ENCODE measurements at places on chromosomes 3 and 15. TPM values are rescaled to one million over a fixed set of nuclear protein-coding genes. Genes with fewer than 3 reads are reported as not detected.

GRCh38 chr3:43923104-43923882 lies 232.6 kb downstream of the ABHD5 start:
- H3K36me3 ChIP-seq: no peaks in the 10 kb centered on the region
- H3K27ac ChIP-seq: no peak overlapping the region
- no peak overlapping the region for H3K4me3 ChIP-seq

GRCh38 chr3:135731546-135731945 lies 234.0 kb upstream of the PPP2R3A start:
- no peak for DNase-seq
- H3K27me3 ChIP-seq: no peaks in the 10 kb centered on the region
- no peak overlapping the region for H3K4me3 ChIP-seq
- H3K4me1 ChIP-seq: no peaks in the 10 kb centered on the region
- H3K36me3 ChIP-seq: no peaks in the 10 kb centered on the region

DNA sequence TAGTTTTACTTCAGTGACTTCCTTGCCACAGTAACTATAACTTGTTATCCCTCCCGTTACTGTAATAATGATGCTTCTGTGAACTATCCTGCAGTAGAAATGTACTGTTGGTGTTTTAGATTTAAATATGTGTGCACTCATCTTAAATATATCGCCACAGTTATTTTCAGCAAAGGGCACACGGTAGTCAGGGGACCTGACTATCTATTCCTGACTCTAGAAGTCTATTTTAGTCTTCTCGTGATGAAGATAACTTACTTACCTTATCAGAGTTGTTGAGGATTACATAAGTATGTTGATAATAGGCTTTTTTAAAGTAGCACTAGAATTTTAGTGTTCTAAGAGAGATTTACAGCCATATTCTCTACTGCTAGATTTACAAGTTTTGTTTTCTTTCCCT lies 65.3 kb downstream of the ECT2 start:
- H3K36me3 ChIP-seq: peaks cover 46% of the 10 kb centered on the region
- H3K4me1 ChIP-seq: no peaks in the 10 kb centered on the region
- DNase-seq: no peak
- H3K4me3 ChIP-seq: no peak overlapping the region
- H3K27me3 ChIP-seq: no peaks in the 10 kb centered on the region

GRCh38 chr3:195587824-195588223 lies 4.1 kb upstream of the APOD start:
- no peak overlapping the region for H3K27ac ChIP-seq
- H3K27me3 ChIP-seq: peaks cover 5% of the 10 kb centered on the region
- H3K4me3 ChIP-seq: no peak overlapping the region
- no peaks in the 10 kb centered on the region for H3K36me3 ChIP-seq
- no peak for DNase-seq

GRCh38 chr3:115792206-115792955 lies 169.1 kb downstream of the GAP43 start:
- peak overlapping the region; percentile 86 for H3K27ac ChIP-seq
- peaks cover 6% of the 10 kb centered on the region for H3K36me3 ChIP-seq
- H3K27me3 ChIP-seq: no peaks in the 10 kb centered on the region

TRANK1 gene
- total RNA-seq: 0.67 TPM

- no peak overlapping the region for H3K4me3 ChIP-seq
- H3K36me3 ChIP-seq: no peaks in the 10 kb centered on the region
- H3K4me1 ChIP-seq: no peaks in the 10 kb centered on the region
- DNase-seq: no peak
- H3K27ac ChIP-seq: no peak overlapping the region
- no peaks in the 10 kb centered on the region for H3K27me3 ChIP-seq
Observed at GRCh38 chr15:76368122-76368621, 31.6 kb downstream of the ISL2 start.

DNA sequence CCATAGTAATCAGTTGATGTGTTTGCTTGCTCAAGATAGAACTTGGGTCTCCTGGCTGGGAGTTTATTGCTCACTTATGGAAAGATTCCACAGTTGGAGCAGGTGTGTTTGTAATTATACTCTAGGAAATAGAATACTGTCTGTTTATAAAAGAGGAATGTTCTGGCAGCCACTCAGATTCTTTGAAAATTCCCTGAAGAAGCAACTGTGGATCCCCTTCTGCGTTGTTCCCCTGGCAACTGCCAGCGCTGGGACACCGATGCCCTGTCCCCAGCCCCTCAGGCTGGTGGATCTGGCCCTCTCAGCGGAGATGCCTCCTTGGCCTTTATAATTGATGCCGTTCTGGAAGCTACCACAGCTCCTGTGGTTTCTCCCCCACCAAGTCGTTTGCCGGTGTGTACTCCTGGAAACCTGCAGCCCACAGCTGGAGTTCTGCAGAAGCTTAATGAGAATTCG lies 225.9 kb downstream of the ITPR1 start:
- H3K27ac ChIP-seq: no peak overlapping the region
- peaks cover 28% of the 10 kb centered on the region for H3K4me1 ChIP-seq
- H3K4me3 ChIP-seq: no peak overlapping the region
- H3K27me3 ChIP-seq: no peaks in the 10 kb centered on the region
- no peak for DNase-seq
- peaks cover 2% of the 10 kb centered on the region for H3K36me3 ChIP-seq

CCDC33 gene
- total RNA-seq: not detected

Measured in HepG2 (cell line).